ENCODE measurements at places on chromosomes 3 and 15.
A peak's percentile ranks its signal among the peaks of the same experiment; 100 is the strongest.

GRCh38 chr15:70461992-70462391 lies 301.4 kb downstream of the UACA start:
- no peak for DNase-seq

DNA sequence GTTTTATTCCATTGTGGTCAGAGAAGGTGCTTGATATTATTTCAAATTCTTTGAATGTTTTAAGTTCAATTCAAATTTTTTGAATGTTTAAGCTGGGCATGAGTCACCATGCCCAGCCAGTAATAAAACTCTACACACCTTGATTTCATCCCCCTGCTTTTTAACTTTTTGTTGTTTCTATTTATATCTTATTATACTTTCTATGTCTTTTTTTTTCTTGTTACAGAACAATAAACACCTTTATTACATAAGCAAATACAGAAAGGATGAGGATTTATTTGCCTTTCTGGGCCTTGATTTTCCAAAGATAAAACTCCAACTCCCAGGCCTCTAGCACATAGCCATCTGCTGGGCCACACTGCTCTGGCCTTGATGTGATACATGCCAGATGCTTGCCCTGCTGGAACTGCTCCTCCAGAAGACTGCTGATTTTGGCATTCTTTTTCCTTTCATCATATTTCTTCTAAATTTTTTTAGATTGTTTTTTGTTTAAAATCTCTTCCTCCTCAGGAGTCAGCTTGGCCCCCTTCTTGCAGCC lies 14.0 kb downstream of the DNAH12 start:
- DNase-seq, result no peak

GRCh38 chr15:81062937-81063336 lies 62.2 kb downstream of the TLNRD1 start:
- DNase-seq, result no peak

DNA sequence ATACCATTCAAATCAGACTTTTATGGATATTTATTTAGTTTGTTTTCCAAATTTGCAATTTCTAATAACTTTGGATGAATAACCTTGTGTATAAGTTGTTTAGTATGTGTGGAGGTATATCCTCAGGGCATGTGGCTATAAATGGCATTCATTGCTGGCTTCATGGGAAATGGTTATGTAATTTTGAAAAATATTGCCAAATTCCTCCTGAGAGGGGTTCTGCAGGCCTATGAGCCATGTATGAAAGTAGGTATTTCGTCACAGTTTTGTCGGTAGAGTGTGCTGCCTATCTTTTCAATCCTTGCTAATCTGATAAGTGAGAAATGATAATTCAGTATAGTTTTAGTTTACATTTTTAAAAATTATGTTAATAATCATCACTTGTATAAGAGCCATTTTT lies 256.4 kb upstream of the ZNF385D start:
- DNase-seq, result no peak

GRCh38 chr3:149534671-149535332 lies 60.3 kb downstream of the TM4SF4 start:
- DNase-seq, result no peak

GRCh38 chr15:90580946-90581345 lies 51.2 kb downstream of the CRTC3 start:
- no peak for DNase-seq

- DNase-seq, result no peak
Measured at GRCh38 chr15:90294601-90295269, 29.3 kb downstream of the NGRN start.

- DNase-seq, result no peak
Measured at GRCh38 chr3:189966843-189967242, 153.9 kb downstream of the P3H2 start.

GRCh38 chr3:128322030-128323022 lies 144.4 kb downstream of the DNAJB8 start:
- DNase-seq, result no peak

DNA sequence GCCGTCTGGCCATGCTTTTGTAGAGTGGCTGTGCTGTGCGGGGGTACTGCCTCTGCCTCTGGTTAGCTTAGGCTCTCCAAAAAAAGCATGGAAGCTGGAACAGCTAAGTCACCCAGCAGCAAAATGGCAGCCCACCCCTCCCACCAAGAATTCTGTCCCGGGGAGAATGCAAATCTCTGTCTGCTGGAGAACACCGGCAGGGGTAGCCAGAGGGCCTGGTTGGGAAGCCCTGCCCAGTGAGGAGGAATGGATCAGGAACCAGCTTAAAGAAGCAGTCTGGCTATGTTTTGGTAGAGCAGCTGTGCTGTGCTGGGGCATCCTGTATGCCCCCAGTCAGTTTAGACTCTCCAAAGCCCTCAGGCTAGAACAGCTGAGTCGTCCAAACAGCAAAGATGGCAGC lies 56.2 kb upstream of the PTPRG start:
- DNase-seq, result no peak

- DNase-seq, result no peak
Measured at GRCh38 chr3:74845081-74845480, 230.6 kb upstream of the CNTN3 start.

DNA sequence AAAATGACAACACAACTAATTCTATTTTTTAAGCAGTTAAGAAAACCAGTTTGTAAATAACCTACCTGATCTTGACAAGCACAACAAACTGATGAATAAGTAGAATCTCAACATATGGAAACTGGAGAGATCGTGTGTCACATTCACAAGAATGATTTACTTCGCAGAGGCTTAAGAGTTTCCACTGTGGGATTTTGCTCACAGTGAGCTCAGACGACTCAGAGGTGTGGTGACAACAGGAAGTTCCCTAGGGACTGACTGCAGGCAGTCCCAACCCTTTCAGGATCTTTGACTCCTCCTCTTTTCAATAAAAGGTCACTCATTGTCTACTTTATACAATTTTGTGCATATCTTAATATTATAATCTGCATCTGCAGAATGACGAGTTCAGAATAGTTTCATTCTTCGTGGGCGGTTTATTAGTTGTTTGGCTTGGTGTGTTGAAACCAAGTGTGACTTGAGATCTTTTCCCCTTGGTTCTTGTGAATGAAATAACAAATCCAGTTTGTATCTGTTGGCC lies at the start of gene LIPH:
Gene LIPH, minus strand, starts transcription at position 231 of the 520 bp plus-strand sequence. Its CDS starts 117 bp downstream, at position 114.
- no peak for DNase-seq

GRCh38 chr3:52277071-52277964 lies 1.1 kb downstream of the WDR82 start:
- DNase-seq, result peak; percentile 29

GRCh38 chr15:32956006-32956405 lies 238.2 kb downstream of the GREM1 start:
- no peak for DNase-seq

- DNase-seq, result no peak
Measured at GRCh38 chr3:114626751-114627150, 332.9 kb downstream of the TIGIT start.

- no peak for DNase-seq
Measured at GRCh38 chr3:42148982-42149432, 57.9 kb downstream of the TRAK1 start.

GRCh38 chr3:120093119-120093910 lies 932 bp downstream of the GSK3B start:
- DNase-seq, result no peak

- no peak for DNase-seq
Measured at GRCh38 chr3:43013743-43014155, 34.6 kb downstream of the GASK1A start.

DNA sequence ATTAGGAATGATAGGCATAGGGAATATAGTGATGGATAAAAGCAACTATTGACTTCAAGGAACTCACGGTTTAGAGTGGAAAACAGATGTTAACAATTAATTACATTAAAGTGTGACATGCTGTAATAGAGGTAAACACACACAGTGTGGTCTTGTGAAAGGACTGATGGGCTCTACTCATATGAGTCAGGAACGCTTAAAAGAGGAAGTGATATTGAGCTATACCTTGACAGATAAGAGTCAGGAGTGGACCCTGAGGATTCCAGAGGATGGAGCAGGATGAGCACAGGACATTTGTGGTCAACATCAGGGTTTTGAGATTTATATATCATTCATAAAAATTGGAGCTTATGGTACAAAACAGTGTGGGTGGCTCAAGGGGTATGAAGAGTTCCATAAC lies 11.0 kb downstream of the EXOG start:
- no peak for DNase-seq

DNA sequence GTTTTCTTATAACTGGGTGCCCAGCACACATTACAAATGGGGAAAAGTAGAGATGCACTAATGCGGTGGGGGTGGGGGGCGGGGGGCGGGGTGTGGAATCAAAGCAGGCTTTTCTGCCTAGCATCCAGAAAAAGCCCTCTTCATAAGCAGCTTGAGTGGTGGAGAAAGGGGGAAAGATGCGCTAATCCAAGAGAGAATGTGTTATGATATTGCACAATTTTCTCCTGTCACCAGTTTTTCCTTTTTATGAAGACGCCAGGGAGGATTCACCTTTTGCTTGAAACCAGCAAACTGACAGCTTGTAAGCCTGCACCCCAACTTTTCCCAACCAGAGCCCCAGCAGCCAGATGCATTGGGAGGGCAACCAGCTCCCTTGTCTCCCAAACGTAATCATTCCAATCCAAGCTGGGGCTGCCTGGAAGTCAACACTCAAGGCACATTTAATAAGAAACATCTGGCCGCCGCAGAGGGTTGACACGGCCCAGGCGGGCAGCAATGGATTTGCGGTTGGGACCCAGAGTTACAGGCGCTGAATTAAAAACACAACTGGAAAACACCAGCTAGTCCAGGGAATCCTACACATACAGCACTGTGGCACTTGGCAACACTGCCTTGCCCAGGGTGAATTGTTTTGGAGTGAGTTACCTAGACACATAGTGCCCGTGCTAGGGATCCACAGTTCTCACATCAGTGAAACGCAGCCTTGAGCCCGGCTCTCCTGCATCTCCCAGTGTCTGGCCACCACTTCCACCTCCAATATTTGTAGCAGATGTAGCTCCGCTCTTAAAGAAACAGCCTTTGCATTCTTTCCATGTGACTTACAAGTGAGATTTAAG lies 218.5 kb upstream of the PRICKLE2 start:
- DNase-seq, result no peak

- no peak for DNase-seq
Measured at GRCh38 chr3:25899352-25900101, 109.6 kb downstream of the OXSM start.

- DNase-seq, result peak; percentile 28
Measured at GRCh38 chr3:111712294-111713167, 117.4 kb upstream of the ZBED2 start.

- DNase-seq, result peak; percentile 6
Measured at GRCh38 chr15:99213187-99213811, 36.1 kb downstream of the TTC23 start.

GRCh38 chr3:134394380-134394779 lies 20.1 kb upstream of the AMOTL2 start:
- DNase-seq, result no peak

GRCh38 chr3:110031975-110032374 lies 694.6 kb upstream of the DPPA4 start:
- DNase-seq, result no peak

DNA sequence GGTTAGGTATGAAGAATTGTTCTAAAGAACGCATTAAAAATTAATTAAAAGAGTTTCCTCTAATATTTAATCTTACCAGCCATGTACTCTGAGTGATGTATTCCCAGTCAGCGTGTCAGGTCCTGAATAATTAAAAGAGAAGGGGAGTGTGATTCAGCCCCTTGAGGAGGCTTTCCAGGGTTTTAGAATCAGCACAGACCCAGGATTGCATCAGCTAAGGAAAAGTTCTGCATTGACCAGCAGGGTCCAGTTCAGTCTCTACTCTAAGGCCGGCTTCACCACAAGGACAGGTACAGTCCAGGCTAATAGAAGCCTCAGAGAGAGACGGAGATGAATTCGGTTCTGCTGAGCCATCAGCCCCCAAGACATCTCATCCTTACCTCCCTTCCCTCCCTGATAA lies 499.5 kb upstream of the PROK2 start:
- DNase-seq, result no peak

GRCh38 chr15:62795171-62795570 lies 247.4 kb upstream of the TPM1 start:
- no peak for DNase-seq

GRCh38 chr3:61702453-61702852 lies 141.1 kb downstream of the PTPRG start:
- DNase-seq, result no peak

DNA sequence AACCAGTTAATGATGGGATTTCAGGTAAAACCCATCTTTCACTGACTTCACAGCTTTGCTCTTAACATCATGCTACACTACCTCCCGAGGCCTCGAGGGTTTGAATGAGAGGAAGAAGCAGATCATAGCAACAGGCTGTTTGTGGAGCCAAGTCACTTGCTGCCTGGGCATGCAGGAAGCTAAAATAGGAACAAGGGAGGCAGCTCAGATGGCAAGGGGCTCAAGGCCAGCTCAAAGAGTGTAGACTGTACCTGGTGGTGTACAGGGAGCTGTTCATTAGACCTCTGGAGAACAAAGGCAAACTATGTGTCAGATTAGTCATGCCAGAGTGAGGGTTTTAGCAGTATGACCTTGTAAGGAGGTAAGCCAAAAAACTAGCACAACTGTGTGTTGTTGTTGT lies 28.8 kb downstream of the ARRDC4 start:
- no peak for DNase-seq

GRCh38 chr15:69852482-69852881 lies 245.2 kb downstream of the TLE3 start:
- no peak for DNase-seq

DNA sequence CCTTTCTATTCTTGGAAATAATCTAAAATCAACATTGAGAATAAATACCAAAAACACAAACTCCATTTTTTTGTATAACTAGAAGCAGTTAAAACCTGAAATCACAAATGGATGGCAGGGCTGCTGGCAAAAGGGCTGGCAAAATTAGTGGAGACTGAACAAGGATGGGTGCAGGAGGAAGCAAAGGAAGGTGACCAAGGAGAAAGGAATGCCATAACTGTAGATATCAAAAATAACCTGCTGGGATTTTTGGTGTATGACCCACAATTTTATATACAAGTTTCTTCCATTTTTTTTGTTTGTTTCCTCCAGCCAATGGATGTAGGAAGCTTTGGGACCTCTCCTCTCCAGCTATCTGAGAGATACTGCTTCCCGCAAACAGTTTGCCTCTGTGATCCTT lies 12.7 kb downstream of the CFAP44 start:
- DNase-seq, result no peak

GRCh38 chr3:171862993-171863521 lies 19.9 kb downstream of the TMEM212 start:
- DNase-seq, result no peak

DNA sequence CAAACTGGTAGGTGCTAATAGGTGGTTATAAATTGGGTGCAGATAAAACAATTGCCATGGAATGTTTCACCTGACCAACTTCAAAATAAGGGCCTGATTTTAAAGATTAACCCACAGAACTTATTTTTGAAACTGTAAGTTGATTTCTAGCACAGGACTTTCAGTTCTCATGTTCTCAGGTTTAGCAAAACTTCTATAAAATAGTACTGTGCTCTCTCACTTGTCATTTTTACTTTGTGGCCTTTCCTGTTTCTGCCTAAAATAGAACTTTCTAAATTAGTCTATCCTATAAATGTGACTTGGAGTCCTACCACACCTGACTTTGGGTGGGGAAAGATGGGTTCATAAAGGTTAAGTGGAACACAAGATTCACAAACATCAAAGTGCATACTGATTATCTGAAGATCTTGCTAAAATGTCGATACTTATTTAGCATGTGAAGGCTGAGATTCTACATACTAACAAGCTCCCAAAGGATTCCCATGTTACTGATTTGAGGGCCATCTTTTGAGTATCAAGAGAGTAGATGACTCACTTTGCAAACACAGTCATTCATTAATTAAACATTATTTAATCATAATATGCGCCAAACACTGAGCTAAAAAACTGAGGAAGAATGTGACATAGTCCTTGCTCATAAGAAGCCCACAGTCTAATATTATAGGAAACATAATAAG lies 38.6 kb downstream of the BTLA start:
- DNase-seq, result no peak

Measured in NCI-H2107 (cell line).